Epithelial cell of proximal tubule (primary cell): ENCODE measurements at places on chromosomes 5 and 9. TPM values are rescaled to one million over a fixed set of nuclear protein-coding genes. Genes with fewer than 3 reads are reported as not detected.

RLN1 gene
- 0.69 and 1.3 TPM in 2 replicates for total RNA-seq

OSMR gene
- total RNA-seq = 20.1 and 25.5 TPM in 2 replicates

DNA sequence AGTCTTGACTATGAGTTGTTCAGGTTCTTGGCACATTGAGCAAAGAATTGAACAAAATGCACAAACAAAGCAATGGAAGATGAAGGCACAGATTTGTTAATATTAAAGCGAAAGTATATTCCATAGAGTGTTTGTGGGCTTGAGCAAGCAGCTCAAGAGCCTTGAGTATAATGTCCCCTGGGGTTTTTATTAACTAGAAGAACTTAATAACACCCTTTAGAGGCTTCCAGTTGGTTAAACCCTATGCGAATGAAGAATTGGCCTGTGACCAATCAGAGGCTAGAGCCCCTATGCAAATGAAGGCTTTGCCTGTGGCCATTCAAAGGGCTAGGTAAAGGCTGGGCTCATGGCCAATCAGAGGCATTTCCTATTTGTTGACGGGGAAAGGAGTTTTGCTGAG lies 135.3 kb upstream of the IL12B start:
- DNase-seq = no peak

- DNase-seq = no peak
These were observed 19.9 kb downstream of the NEURL1B start for GRCh38 chr5:172660974-172661373.
